NCI-H1417 treated with DMSO at 0.1 percent for 48 hours (cell line): ENCODE measurements at places on chromosomes 3 and 15.

GRCh38 chr3:125632597-125632996 lies 37.3 kb upstream of the OSBPL11 start:
- DNase-seq: no peak

DNA sequence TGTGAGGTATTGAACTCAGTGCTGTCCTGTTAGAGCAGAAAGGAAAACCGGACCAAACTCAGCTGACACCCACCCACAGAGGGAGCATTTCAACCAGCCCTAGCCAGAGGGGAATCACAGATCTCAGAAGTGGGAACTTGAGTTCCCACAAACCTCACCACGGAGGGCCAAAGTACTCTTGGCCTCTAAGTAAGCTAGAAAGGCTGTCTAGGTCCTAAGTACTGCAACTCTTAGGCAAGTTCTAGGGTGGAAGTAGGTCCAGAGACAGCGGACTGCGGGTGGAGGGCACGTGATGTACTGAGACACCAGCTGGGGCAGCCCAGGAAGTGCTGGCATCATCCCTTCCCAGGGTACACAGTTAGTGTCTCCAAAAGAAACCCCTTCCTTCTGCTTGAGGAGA lies 34.1 kb downstream of the EOMES start:
- no peak for DNase-seq

DNA sequence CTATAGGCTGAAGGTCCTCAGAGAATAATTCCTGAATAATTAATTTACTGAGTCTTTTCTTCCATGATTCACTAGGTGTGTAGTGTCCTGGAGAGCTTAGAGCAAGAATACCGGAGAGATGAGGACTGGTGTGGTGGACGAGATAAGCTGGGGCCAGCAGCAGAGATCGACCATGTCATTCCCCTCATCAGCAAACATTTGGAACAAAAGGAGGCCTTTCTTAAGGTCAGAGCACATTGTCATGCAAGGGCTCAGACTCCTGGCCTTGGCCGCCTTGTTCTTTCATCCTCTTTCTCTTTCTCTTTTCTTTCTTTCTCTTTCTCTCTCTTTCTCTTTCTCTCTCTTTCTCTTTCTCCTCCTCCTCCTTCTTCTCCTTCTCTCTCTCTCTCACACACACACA lies 291.4 kb upstream of the UMPS start:
- no peak for DNase-seq

DNA sequence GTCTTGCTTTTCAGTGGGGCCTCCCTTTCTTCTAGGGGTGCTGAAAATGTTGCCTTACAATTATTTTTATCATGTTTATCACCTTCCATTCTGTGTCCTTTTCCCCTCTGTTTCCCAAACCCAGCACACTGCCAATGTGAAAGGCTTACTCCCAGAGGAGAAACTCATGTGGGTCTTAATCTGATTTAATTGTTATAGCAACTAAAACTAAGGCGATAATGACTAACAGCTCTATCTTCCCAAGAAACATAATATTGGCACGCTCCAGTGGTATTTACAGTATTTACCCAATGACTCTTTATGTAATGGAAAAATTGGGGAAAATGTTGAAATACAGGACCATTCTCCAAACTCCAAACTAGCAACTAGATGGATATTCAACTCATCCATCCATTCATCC lies 58.4 kb downstream of the MESD start:
- DNase-seq: no peak

DNA sequence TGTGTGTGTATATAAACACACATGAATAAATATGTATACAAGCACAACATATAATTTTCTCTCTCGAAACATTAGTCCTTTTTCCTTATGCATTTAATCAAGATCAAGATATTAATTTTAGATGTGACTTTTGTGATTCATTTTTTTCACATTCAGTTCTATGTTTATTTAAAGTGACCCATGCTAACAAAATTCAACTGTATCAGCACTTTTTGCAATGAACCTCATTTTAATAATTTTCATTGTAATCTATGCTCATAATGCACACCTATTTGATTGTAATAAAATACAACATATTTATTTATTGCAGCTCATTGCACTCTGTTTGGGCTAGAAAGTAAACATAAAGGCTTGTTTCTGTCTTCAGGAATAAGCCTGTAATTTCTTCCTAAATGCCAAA lies 586.3 kb downstream of the ROBO2 start:
- DNase-seq: no peak

GRCh38 chr15:87207990-87208580 lies 1048.5 kb downstream of the NTRK3 start:
- DNase-seq: no peak

DNA sequence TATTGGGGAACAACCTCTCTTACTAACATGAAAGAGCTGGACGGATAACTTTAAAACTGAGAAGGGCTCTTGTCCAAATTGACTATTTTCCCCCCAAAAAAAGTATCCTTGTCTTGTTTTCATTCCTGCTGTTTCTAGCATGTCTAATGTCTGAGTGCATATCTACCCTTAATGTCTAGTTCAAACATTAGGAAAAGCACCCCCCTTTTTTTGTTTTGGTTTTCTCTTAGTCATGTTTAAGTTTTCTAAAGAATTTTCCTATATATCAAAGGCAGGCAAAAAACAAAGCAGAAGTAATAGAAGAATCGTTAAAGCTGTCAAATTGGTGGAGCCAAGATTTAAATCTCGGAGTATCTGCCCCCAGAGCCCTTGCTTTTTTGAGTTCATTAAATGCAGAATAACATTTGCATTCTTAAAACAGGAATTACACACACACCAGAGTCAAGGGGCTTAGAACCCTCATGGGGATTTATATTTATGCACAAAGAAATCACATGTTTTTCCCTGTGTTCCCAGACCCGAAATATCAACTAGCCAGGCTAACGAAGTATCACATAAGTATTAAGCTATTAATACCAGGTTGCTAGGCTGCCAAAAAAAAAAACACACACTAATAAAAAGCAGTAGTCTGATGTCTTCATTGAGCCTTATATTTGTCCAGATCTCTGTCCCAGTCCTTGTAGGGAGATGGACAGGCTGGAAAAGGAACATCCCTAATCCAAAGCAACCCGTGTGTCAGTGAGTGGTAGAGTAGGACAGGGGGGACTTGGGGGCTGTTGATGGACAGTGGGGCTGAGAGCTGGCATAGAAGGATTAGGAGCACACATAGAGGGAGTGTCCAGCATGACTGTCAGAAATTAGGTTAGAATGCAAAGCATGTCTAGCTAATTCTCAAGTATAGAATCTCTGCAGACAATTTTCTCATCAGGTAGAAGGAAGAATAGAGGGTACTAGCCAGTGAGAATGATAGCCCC lies 103.6 kb upstream of the BFSP2 start:
- DNase-seq: no peak

GRCh38 chr3:82586414-82586813 lies 825.0 kb upstream of the GBE1 start:
- no peak for DNase-seq

DNA sequence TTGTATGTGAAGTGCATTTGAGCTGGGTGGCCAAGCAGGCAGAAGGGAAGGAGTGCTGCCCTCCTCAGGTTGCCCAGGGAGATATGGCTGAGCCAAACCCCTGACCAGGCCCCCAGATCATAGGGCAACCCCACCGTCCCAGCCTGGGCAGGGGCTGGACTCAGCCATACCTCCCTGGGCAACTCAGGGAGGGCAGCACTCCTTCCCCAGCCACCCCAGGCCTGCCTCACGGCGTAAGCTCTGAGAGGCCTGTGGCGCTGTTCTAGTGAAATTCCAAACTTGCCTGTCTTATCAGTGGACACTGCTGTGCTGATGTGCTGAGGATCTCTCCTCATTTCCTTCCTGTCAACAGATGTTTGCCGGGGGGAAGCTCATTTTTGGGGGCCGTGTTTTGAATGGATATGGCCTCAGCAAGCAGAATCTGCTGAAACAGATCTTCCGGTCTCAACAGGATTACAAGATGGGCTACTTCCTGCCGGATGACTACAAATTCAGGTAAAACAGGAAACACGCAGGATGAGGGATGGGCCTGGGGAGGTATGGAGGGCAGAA lies 57.6 kb upstream of the FGD5 start:
- no peak for DNase-seq

DNA sequence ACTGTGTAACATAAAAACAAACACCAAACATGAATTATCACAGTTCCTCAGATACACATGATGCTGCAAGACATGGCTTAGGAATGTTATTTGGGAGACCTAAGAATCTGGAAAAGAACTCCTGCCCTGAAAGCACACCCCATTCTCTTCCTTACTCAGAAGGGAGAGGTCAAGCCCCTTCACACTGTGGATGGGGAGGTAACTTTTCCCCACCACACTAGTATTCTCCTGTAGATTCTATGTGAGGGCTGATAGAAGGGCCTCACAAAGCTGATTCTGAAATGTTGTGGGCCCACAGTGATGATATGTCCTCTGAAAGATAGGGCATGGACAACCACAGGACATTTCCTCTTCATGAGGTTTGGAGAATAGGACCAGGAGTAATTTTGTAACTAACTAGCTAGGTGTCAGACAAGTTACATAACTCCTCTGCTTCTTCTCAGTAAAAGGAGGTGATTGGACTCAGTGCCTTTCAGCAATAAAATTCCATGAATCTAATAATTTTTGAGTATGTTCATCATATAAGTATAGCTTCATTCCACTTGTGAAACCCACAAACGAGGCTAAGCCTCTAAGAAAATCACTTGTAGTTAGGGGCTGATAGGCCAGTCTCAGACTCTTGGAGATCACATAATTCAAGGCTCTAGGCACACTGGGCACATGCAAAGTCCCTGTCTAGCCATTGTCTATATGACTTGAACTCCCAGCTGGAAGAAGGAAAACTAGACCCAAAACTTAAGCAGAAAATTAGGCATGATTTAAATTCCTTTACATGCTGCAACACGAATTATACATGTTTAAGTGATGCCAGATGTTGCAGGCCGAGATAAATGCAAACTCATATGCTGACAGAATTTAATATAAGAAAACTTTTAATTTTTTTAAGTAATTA lies 7.5 kb downstream of the PTX3 start:
- no peak for DNase-seq

DNA sequence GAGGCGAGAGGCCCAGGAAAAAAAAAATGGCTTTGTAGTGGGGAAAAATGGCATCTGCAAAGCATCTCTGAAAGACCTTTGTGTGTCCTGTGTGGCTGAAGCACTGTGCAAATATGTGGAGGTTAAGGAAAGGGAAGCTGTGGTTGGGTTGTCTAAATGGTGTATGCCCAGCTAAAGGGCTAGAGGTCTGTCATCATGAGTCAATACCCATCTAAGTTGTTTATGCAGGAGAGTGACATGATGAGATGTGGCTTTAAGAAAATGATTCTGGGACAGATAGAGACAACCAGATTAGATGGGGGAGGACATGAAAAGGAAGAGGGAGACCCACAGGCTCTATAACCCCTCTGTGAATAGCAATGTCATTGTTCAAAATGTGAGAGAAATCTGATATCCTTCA lies 280.7 kb downstream of the MFSD1 start:
- DNase-seq: no peak

GRCh38 chr3:43692085-43692855 lies 1.5 kb downstream of the ABHD5 start:
- DNase-seq: no peak

DNA sequence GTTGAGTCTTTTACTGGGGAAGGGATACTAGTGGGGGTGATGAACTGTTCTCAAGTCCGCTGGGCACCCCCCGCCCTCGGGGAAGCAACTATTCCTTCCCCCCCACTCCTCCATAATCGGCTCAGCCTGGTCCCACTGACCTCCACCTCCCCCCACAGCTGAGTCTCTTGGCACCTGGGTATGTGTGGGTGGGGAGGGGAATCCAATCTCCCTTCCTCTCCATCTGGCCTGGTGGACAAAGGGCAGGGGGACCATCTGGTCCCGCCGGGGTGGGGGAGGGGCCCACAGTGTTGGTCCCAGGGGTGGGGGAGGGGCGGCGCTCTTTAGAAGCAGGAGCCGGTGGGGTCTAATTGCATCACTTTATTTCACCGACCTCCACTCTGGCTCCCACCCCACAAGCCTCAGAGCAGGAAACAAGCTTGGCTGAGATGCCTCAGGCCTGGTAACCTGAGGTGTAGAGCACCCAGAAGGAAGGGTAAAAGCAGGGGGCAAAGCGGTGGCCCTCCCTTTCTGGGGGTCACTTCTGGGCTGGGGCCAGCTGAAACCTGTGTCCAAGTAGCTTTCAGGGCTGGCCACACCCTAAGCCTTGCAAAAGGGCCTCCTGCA lies 1.0 kb upstream of the PCBP4 start:
- DNase-seq: no peak

DNA sequence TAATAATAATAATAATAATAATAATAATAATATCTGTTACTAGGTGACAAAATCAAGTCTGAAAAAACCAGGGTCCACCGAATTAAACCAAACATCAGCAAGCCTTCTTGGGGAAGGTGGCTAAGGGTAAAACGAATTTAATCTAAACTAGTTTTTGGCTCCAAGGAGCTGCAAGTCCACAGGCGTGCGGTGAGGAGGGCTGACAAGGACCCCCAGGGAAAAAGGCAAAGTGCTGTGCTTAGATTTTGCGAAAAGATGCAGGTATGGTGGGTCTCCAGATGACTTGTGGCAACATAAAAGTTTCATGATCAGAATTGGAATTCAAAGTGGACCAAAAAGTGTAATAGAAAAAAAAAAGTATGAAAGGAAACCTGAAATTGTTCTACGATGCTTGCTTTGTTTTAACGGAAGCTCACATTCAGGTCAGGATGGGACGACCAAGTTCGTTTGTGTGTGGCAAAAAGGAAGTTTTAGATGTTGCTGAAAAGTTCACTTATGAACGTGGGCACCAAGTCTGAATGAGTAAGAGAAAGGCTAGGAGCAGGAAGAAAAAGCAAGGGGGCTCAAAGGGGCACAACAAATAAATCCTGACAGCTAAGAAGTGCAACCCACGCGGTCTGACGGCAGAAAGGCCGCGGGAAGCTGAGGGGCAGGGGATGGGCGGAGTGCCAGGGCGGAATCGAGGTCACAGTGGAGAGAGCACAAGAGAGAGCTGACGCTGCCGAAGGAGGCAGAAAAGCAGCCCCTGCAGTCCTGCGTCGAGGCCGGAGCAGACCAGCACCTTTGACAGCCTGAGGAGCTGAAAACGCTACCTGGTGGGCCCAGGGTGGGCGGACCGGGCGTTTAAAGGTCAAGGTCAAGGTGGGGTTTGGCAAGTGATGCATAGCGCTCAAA lies 1.1 kb downstream of the WDR82 start:
- no peak for DNase-seq

DNA sequence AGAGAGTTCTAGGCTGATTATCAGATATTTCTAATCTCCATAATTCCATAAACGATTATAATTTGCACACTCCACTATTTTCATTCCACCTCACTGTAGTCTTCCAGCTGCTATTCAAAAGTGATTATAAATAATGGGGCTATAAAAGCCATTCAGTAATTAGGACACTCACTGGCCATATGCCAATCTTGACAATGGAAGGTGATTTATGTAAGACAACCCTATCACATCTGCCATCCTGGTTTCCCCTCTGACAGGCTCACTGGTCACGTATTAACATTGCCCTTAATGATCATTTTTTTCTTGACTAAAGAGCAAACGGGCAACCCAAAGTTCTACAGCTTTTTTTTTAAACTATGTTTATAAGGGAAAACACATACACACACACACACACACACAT lies 402.4 kb downstream of the MAGI1 start:
- peak; percentile 81 for DNase-seq

GRCh38 chr3:27644941-27645340 lies 77.2 kb downstream of the EOMES start:
- no peak for DNase-seq
